GM12864 (cell line): ENCODE measurements at places on chromosomes 12 and 14.

GRCh38 chr14:69010648-69011047 lies 31.5 kb upstream of the ACTN1 start:
- DNase-seq, result no peak

- peak; percentile 88 for DNase-seq
These were observed at the start of gene KDM5A for GRCh38 chr12:389142-390096. TSS of gene KDM5A (minus strand) at chr12:389320. CDS start at chr12:389091, 229 bp downstream.

DNA sequence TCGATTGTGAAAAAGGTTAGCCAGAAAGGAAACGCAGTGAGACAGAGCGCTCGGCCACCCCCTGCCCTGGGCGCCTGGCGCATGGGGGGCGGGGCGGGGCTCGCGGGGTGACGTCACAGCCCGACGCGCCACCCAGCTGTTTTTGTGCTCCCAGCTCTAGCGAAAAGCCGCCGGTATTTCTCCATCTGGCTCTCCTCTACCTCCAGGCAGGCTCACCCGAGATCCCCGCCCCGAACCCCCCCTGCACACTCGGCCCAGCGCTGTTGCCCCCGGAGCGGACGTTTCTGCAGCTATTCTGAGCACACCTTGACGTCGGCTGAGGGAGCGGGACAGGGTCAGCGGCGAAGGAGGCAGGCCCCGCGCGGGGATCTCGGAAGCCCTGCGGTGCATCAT lies at the start of gene GABARAPL1:
Gene GABARAPL1, plus strand, starts transcription at position 139 of the 393 bp plus-strand sequence. Its CDS starts 253 bp downstream, at position 392.
- DNase-seq, result no peak

DNA sequence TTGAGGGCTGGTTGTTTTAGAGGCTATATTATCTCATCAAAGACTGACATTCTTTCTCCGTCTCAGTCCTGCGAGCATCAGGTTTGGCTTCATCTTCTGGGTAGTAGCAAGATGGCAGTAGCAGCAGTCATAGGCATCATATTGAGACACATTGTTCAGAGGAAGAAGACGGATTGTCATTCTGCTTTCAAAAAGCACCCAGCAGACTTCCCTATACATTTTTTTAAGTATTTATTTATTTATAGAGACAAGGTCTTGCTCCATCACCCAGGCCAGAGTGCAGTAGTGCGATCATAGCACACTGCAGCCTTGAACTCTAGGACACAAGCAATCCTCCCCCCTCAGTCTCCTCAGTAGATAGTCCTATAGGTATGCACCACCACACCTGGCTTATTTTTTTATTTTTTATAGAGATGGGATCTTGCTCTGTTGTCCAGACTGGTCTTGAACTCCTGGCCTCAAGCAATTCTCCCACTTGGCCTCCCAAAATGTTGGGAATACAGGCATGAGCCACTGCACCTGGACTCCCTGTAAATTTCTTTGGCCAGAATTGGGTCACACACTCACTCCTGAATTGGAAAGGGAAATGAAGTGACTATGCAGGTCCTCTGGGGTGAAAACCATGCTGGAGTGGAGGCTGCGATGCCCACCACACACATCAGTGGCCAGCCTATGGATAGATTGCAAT lies 125.4 kb downstream of the SLC38A6 start:
- DNase-seq, result no peak
